Smooth muscle cell of the pulmonary artery (primary cell): ENCODE measurements at places on chromosomes 6 and 20. TPM values are rescaled to one million over a fixed set of nuclear protein-coding genes. Genes with fewer than 3 reads are reported as not detected.

ULBP3 gene
- 5.1 and 12.5 TPM in 2 replicates for total RNA-seq

DYNLRB1 gene
- 79.5 and 112 TPM in 2 replicates for total RNA-seq

LHFPL5 gene
- not detected in 2 replicates for total RNA-seq

EYS gene
- under 0.01 and 0.13 TPM in 2 replicates for total RNA-seq

ID4 gene
- 6.1 and 19.0 TPM in 2 replicates for total RNA-seq

KIF6 gene
- 0.26 and 0.33 TPM in 2 replicates for total RNA-seq

TP53TG5 gene
- 0.03 TPM in 1 of 2 replicates, not detected in the other for total RNA-seq

SMIM8 gene
- total RNA-seq: 3.2 and 5.3 TPM in 2 replicates

RBBP9 gene
- 12.9 and 16.2 TPM in 2 replicates for total RNA-seq

DOP1A gene
- total RNA-seq: 31.1 and 39.2 TPM in 2 replicates

ESF1 gene
- 9.8 and 10.7 TPM in 2 replicates for total RNA-seq

CFAP61 gene
- not detected in 2 replicates for total RNA-seq

TPD52L2 gene
- total RNA-seq: 130 and 135 TPM in 2 replicates

ADTRP gene
- total RNA-seq: 2.0 and 9.0 TPM in 2 replicates

SLC4A11 gene
- 0.20 and 1.2 TPM in 2 replicates for total RNA-seq

OR2H1 gene
- total RNA-seq: not detected in 2 replicates

COL11A2 gene
- total RNA-seq: 0.13 and 0.83 TPM in 2 replicates

SMLR1 gene
- not detected in 2 replicates for total RNA-seq

BMP2 gene
- total RNA-seq: 5.9 and 10.3 TPM in 2 replicates

TPBG gene
- total RNA-seq: 69.5 and 138 TPM in 2 replicates

NTSR1 gene
- 0.03 and 0.07 TPM in 2 replicates for total RNA-seq

PCK1 gene
- 0.52 TPM in 1 of 2 replicates, not detected in the other for total RNA-seq

C20orf144 gene
- 0.03 TPM in 1 of 2 replicates, not detected in the other for total RNA-seq

XPO5 gene
- 23.3 and 36.7 TPM in 2 replicates for total RNA-seq

GPR63 gene
- 0.20 and 0.52 TPM in 2 replicates for total RNA-seq

ENPP1 gene
- total RNA-seq: 4.8 and 37.4 TPM in 2 replicates

FNDC11 gene
- total RNA-seq: 0.46 and 0.50 TPM in 2 replicates

VNN1 gene
- 0.20 TPM in 1 of 2 replicates, not detected in the other for total RNA-seq

IYD gene
- total RNA-seq: under 0.01 TPM in 1 of 2 replicates, not detected in the other

HLA-DRB5 gene
- not detected in 2 replicates for total RNA-seq

STMND1 gene
- not detected in 2 replicates for total RNA-seq

CFB gene
- total RNA-seq: 49.7 and 81.0 TPM in 2 replicates

C6orf58 gene
- not detected in 2 replicates for total RNA-seq

CDK5RAP1 gene
- 15.4 and 16.4 TPM in 2 replicates for total RNA-seq

SPDEF gene
- total RNA-seq: not detected in 2 replicates

ROMO1 gene
- total RNA-seq: 98.0 and 100 TPM in 2 replicates

RNF114 gene
- 49.0 and 53.2 TPM in 2 replicates for total RNA-seq

SLC17A2 gene
- 0.07 TPM in 1 of 2 replicates, not detected in the other for total RNA-seq

TNFAIP3 gene
- total RNA-seq: 31.6 and 54.5 TPM in 2 replicates

TMEM151B gene
- total RNA-seq: not detected in 2 replicates

MRPL18 gene
- total RNA-seq: 61.0 and 65.5 TPM in 2 replicates

SNAP91 gene
- 0.20 TPM in 1 of 2 replicates, not detected in the other for total RNA-seq

KCNQ5 gene
- total RNA-seq: 7.8 and 16.4 TPM in 2 replicates

TRIM38 gene
- 7.5 and 10.2 TPM in 2 replicates for total RNA-seq

NQO2 gene
- total RNA-seq: 10.5 and 33.9 TPM in 2 replicates

KIF25 gene
- total RNA-seq: 0.72 TPM in 1 of 2 replicates, not detected in the other

ASCC3 gene
- total RNA-seq: 84.8 and 113 TPM in 2 replicates
